NCI-H1105 (cell line): ENCODE measurements at places on chromosomes 7 and 10.

DNA sequence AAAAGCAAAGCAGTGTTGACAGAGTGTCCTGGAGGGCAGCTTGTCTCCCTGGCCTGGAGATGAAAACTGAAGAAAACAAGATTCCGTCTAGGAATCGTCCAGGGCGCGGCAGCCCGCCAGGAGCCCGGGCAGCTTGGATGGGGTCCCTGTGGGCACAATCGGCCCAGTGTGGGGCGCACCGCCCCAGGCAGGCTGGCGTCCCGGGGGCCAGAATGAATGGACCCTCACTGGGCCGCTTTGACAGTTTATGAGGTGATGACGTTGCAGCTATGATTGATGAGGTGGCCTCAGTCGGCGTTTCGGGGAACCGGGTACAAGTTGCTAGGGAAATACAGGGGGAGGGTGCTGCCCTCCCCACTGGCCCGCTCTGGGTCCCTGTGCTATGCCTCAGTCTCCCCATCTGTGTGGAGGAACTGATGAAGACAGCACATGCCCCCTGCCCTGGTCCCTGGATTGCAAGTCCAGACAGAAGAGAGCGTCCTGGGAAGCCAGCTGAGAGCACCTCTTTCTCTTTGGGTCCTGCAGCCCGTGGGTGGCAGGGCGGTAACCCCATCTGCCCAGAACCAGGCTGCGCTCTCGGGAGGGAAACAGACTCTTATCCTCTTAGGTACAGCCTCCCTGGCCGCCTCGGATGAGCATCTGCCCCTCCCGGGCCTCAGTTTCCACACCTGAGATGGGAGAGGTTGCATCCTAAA is 131.3 kb downstream of the LHPP start:
- DNase-seq, result no peak

DNA sequence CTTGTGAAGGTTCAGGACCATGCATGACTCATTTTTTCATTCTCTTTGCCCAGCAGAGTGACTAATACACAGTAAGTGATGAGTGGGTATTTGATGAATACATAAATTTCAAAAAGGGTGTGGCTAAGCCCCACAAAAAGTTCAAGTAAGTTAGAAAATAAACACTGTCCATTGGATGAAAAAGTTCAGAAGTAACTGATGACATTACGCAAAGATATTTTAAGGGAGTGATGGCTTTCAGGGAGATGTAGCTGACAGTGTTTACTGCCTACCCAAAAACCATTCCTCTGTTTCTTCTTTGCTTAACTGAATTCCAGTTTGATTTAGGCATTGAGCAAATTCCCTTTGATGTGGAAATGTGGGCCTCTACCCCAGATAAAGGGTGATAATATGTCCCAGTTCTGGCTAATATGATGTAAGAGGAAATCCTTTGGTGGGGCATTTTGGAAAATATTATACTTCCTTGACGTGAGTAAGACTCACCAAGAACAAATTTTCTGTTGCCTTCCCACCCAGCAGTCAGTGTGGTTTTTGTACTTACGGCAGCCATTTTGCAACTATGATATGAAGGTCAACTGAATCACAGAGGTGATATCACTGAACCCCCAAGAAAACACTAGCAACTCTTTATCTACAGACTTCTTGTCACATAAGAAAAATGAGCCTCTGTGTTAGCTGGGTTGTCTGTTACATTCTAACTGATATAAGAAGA is 29.0 kb upstream of the EBLN1 start:
- no peak for DNase-seq

GRCh38 chr7:7323352-7323751 is 141.0 kb downstream of the C1GALT1 start:
- no peak for DNase-seq

DNA sequence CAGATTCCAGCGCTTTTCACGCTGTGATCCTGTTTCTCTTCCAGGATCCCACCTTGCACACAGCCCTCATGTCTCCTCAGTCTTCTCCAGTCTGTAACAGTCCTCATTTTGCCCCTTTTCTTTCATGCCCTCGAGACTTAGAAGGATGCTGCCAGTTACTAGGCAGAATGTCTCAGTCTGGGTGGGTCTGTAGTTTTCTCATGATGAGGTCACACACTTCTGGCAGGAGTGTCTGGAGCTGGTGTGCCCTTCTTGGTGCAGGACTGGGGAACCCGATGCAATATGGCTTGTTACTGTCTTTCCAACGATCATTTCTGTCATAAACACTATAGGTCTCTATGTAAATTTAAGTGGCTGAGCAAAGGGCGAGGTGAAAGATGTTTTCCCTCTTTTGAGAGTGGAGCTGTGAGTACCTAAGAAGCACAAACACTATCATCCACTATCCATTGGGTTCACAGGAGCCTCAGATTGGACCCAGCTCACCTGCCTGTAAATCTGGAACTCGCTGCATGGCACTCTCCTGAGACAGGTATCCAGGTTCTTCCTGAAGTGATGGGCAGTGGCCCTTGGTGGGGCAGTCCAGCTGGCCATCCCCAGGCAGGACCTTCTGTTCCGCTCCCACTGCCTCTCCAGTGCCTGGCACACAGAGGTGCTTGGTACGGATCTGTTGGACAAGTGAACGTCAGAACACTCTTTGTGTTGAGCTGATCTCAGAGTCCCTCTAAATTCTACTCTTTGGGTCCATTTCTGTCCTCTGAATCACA is 64.3 kb upstream of the ZNF32 start:
- DNase-seq, result no peak

DNA sequence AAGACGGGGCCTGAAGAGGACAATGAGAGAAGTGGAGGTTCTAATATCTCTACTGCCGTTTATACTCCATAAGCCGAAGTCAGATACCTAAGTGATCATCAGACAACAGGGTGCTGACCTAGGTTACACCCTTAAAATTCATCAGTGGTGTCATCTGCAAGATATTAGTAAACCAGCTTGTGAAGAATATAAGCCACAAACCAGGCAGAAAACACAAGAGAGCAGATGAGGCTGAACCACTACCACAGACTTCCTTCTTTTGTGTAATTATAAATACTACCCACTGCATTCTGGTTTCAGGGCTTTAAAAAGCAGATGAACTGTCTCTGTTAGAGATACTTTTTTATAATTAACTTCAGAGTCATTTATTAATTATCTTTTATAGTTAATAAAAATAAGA is 69.0 kb upstream of the LRRC17 start:
- no peak for DNase-seq

- DNase-seq, result no peak
These were observed 251.7 kb upstream of the GNAI1 start for GRCh38 chr7:79882922-79883321.

DNA sequence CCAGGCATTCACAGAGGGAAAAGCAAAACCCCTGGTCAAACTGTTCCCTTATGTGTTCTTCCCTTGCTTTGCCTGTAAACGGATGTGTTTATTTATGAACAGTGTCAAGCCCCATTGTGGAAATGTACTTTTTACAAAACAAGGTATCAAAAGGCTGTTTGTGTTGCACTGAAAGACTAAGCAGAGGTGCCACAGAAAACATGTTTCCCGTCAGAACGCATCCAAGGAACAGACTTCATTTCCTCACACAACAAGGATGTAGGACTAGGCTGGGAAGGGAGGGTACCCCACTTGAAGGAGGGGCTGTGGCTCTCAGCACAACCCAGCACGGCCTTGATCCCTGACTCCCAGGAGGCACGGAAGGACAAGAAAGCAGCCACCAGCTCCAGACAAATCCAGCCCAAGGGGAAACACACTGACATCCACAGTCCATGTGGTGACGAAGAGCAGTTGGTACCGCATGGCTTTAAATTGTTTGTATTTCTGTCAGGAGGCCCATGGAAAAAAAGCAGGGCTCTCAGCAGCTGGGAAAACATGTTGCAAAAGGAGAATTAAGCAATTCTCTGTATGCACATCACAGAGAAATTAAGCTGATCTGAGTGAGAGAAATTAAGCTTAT is 85.6 kb downstream of the RNF216 start:
- no peak for DNase-seq

- DNase-seq, result no peak
These were observed 42.4 kb upstream of the GDF10 start for GRCh38 chr10:47257396-47258120.

- no peak for DNase-seq
These were observed 179.4 kb downstream of the ARID5B start for GRCh38 chr10:62080905-62081304.

- peak; percentile 73 for DNase-seq
These were observed 41.7 kb downstream of the SP8 start for GRCh38 chr7:20744954-20745446.

GRCh38 chr7:3634396-3634795 is 333.3 kb downstream of the SDK1 start:
- no peak for DNase-seq

DNA sequence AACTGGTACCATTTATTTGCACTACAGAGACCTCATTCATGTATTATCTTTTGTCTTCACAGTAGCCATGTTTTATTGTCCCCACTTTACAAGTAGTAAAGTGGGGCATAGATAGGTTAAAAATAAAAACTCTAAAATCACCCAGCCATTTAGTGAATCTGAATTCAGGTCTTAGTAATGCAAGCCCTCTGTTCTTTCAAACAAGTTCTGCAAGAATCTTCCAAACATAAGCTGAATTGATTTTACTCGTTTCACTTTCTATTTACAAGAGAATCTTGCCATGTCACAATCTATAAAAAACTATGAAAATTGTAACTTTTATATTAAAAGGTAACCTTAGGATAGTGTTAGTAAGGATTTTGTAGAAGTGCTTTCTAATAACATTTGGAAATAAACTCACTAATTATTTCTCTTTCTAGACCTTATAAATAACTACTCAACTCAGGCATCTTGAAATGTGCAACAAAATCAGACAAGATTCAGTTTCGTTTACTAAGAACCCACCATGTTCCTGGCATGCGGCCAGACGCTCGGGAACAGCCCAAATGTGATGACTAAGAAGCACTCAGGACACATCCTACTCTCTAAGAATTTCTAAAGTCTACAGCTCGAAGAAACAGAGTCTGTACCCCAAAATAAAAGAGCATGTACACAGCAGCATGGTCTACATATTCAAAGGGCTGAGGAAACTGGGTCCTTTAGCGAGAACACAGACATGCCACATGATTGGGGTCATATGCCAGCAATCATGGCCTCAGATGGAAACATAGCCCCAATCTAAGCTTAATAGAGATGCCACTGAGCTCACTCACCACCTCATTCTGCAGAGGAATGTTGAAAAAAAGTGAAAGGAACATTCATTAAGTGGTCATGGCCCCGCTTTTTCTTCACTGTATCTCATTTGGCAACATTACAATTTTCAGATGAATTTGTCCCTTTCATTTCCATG is 167.6 kb downstream of the AMPH start:
- DNase-seq, result no peak

GRCh38 chr10:103396789-103397087 is 312 bp downstream of the PDCD11 start:
- no peak for DNase-seq

DNA sequence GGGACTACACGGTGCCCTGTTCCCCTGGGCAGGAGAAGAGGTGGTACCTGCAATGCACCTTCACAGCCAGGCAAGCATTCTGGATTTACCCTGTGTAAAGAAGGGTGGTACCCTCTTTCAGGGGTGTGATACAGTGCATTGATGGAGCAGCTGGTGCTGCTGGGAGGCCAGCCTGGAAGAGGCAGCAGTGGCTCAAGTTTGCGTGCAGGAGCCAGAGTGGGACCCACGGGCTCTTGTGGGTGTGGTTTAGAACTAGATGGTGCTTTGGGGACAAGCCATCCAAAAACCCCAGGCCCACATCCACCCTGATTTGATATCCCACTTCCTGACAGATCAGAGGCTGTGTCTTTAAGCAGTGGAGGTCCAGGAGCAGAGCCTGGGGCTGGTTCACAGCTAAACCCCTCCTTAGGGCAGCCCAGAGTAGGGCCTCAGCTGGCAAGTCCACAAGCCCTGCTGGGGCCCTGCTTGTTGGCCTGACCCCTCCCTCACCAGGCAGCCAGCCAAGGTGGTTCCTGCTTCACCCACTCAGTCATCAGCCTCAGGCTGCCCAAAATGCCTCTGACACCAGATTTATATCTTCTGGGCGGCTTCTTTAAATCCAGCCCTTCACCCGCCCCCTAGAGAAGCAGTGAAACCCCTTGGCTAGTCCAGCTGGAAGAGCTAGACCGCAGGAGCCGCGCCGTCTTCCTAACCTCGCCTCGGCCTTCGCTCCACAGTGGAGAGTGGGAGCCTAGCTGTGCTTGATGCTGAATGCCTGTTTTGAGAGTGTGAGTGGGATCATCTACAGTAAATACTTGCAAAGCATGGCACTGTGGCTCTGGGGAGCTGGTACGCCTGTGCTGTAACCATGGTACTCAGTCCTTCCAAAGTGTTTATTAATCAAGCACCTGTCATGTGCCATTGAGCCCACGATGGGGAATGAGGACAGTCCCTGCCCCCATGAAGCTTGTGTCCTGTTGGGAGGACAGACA is 1.4 kb upstream of the ASIC3 start:
- DNase-seq, result no peak

- DNase-seq, result no peak
These were observed 100.1 kb downstream of the USP6NL start for GRCh38 chr10:11511321-11511720.

DNA sequence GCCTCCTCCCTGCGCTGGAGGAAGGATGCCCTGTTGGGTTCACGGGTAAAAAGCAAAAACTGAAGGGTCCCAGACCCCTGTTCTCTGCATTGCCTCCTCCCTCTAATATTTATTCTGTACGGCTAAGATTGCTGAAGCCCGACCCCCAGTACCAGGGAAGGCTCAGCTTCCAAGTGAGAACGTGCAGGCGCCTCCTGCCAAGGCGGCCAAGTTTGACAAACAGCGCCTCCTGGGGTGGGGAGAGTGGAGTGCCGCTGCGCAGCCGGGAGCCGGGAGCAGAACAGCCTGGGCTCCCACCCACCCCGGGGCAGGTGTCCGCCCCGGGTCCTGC is 4.7 kb upstream of the EBF3 start:
- no peak for DNase-seq

GRCh38 chr7:19381321-19381720 is 236.1 kb upstream of the FERD3L start:
- DNase-seq, result no peak

DNA sequence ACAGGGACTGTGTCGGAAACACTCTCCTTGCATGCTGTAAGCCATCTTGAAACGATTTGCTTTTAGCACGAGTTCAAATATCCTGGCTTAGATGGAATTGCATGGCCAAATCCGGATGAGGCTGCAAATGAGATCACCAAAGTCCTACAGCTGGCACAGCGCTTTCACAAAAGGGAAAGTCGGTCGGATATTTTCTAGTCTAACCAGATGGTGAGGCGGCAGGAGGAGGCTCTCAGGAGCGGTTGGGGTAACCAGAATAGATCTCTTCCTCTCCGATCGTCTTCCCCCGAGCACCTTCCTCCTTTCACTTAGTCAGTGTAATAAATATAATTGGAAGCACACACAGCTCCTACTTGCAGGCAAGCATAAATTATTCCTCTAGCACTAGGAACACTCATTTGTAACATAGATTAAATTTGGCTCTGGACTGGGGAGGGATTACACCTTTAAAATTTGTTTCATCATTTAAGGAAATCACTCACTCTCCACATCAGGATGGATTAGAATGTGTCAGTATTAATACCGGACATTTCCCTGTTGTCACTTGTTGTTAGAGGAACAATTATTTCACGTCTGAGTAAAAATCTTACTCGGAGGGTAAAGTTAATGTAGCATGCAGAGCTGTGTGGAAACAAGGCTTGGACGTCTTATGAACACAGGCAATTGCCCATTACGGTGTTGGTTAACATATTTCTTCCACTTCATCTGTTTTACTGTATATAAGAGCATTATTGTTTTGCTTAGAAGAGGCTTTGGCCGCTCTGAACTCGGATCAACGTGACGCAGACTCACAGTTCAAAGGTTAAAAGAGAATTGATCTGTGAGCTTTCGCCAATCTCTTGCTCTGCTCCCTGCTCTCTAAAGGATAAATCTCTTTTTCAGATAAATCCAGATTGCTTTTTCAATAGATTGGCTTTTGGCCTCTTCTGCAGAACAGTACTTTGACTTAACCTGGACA is 857.9 kb downstream of the TYW1 start:
- DNase-seq, result no peak
